ENCODE measurements at places on chromosomes 4 and X. TPM values are rescaled to one million over a fixed set of nuclear protein-coding genes. Genes with fewer than 3 reads are reported as not detected.

- H3K4me1 ChIP-seq: peaks cover 12% of the 10 kb centered on the region
- no peak overlapping the region for H3K4me3 ChIP-seq
- H3K27ac ChIP-seq: no peak overlapping the region
- no peak for DNase-seq
- H3K36me3 ChIP-seq: no peaks in the 10 kb centered on the region
Observed at GRCh38 chrX:10582215-10582733, 38.1 kb downstream of the MID1 start.

GRCh38 chrX:108332281-108332680, 105.9 kb downstream of the COL4A6 start:
- no peak for DNase-seq
- no peak overlapping the region for H3K4me3 ChIP-seq
- no peaks in the 10 kb centered on the region for H3K36me3 ChIP-seq
- H3K27me3 ChIP-seq: no peaks in the 10 kb centered on the region
- H3K27ac ChIP-seq: no peak overlapping the region

DNA sequence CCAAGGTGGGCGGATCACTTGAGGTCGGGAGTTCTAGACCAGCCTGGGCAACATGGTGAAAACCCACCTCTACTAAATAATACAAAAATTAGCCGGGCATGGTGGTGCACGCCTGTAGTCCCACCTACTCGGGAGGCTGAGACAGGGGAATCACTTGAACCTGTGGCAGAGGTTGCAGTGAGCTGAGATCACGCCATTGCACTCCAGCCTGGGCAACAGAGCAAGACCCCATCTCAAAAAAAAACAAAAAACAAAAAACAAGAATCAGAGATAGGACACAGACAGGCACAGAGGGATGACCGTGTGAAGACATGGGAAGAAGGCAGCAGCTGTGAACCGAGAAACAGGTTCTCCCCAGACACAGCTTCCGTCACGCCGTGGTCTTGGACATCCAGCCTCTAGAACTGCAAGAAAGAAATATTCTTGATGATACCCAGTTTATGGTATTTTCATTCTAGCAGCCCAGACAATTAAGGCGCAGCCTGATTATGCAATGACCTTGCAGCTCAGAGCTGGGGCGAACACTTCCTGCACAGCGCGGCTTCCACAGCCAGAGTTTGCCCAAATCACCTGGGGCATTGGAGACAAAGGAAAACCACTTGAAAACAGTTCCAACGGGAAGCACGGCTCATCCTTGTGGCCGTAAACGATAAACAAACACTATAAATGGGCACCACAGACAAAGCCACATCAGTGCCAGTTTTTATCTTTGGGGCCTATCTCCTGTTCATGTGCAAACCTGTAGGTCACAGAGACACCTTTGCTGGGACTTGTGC, 4.2 kb upstream of the ARSD start:
- no peaks in the 10 kb centered on the region for H3K27me3 ChIP-seq
- no peak for DNase-seq
- H3K27ac ChIP-seq: no peak overlapping the region
- peaks cover 8% of the 10 kb centered on the region for H3K4me1 ChIP-seq
- H3K36me3 ChIP-seq: no peaks in the 10 kb centered on the region
- no peak overlapping the region for H3K4me3 ChIP-seq

PDE6B gene
- 3.4 TPM for polyA plus RNA-seq

UGT2A2 gene
- polyA plus RNA-seq: not detected

DNA sequence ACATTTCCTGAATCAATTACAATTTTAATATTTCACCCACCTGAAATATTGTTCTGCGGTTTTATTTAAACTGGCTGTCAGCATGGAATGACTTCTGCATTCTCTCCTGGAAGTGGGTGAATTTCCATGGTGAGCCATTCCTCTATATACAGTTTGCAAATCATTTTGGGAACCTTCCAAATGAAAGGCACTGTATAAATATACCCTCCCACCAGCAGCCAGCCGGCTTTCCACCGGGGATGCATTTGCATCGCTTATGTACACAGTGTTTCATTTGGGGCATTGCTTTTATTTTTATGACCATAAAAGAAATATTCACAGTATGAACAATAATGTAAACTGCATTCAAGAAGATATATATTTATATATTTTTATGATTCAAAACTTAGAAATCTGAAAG, 4.7 kb upstream of the IL1RAPL1 start:
- no peak for DNase-seq
- H3K36me3 ChIP-seq: no peaks in the 10 kb centered on the region
- no peak overlapping the region for H3K4me3 ChIP-seq
- H3K4me1 ChIP-seq: peaks cover 27% of the 10 kb centered on the region
- no peak overlapping the region for H3K27ac ChIP-seq

NSD2 gene
- polyA plus RNA-seq: 33.5 TPM

CTAG1A gene
- polyA plus RNA-seq: not detected

- H3K27ac ChIP-seq: no peak overlapping the region
- no peaks in the 10 kb centered on the region for H3K4me1 ChIP-seq
- no peaks in the 10 kb centered on the region for H3K27me3 ChIP-seq
- H3K4me3 ChIP-seq: no peak overlapping the region
- H3K36me3 ChIP-seq: no peaks in the 10 kb centered on the region
- no peak for DNase-seq
Observed at GRCh38 chr4:61446941-61447340, 246.8 kb downstream of the ADGRL3 start.

CENPC gene
- polyA plus RNA-seq: 15.9 TPM

DNA sequence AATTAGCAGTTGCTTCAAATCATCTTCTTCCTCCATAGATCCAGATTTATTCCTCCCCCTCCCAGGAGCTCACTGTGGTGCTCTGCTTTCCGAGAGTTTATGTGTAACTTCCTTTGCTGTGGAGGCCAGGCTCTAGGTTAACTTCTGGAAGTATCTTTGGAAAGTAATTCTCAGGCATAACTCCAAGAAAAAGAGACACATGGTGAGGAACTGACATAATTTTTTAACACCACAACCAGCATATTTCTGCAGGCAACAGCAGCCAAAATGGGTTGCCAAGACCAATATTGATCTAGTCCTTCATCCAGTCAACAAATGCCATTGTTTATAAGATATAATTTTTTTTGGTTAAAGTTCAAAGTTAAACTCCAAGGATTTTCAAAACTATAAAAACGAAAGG, 114.5 kb upstream of the RBPJ start:
- H3K27ac ChIP-seq: no peak overlapping the region
- no peaks in the 10 kb centered on the region for H3K36me3 ChIP-seq
- peaks cover 14% of the 10 kb centered on the region for H3K4me1 ChIP-seq
- H3K27me3 ChIP-seq: no peaks in the 10 kb centered on the region
- no peak overlapping the region for H3K4me3 ChIP-seq

DNA sequence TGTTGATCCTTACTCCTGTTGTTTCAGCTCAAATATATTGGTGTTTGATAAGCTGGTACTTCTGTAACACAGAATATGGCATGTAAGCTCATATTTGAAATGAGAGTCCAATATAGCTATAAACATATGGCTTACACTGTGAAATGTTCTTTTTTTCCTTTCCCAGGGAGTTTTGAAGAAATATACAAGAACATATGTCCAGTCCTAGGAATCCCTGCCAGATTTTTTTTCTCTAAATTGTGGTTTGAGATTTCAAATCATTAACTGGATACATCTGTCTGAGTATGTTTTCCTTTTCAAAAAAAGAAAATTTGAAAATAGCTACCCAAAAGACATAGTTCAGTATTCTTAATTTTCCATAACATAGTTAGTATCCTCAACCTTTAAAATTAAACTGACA, 60.2 kb downstream of the HMGB2 start:
- 0 out of 2 replicates have a peak, but pooled peaks cover 12% of the 10 kb centered on the region for H3K4me1 ChIP-seq
- H3K4me3 ChIP-seq: no peak overlapping the region

RPL34 gene
- 2,904 TPM for polyA plus RNA-seq

DNA sequence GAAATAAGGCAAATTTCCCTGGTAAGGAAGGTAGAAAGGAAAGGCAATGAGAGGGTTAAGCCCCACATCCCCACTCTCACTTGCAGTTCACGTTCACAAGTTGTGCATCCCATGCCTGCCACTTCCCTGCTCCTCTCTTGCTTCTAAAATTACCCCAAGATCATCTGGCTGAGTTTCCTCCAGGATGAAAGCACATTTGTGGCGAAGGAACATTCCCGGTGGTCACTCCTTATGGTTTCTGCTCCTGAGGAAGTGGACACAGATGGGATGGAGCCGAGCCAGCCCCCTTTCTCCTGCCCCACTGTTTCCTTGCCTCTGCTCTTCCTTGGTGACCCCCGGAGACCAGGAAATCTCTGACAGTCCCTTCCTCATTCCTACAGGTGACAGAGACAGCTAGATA, 37.5 kb downstream of the SPINK2 start:
- DNase-seq: no peak
- H3K4me1 ChIP-seq: no peaks in the 10 kb centered on the region
- no peaks in the 10 kb centered on the region for H3K27me3 ChIP-seq
- no peaks in the 10 kb centered on the region for H3K36me3 ChIP-seq
- no peak overlapping the region for H3K27ac ChIP-seq

DNA sequence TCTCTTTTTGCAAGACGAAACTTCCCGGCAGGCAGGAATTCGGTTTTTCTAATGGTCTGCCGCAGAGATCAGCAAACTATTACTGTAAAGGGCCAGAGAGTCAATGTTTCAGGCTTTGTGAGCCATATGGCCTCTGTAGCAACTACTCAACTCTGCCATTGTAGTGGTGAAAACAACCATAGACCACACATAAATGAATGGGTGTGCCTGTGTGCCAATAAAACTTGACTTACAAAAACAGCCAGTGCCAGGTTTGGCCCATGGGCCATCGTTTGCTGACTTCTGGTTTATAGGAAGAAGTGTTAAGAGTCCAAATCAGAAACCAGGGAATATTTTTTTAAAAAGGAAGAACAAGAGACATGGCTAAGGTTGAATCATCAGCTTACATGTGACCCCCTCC, 163.0 kb downstream of the SH3KBP1 start:
- H3K4me3 ChIP-seq: no peak overlapping the region
- no peaks in the 10 kb centered on the region for H3K36me3 ChIP-seq
- no peak for DNase-seq
- no peaks in the 10 kb centered on the region for H3K27me3 ChIP-seq
- no peak overlapping the region for H3K27ac ChIP-seq

- peak overlapping the region; percentile 67 for H3K27ac ChIP-seq
- no peaks in the 10 kb centered on the region for H3K27me3 ChIP-seq
- no peak overlapping the region for H3K4me3 ChIP-seq
- peaks cover 14% of the 10 kb centered on the region for H3K4me1 ChIP-seq
Observed at GRCh38 chr4:88320224-88320779, 35.9 kb upstream of the PPM1K start.

PCDH11X gene
- polyA plus RNA-seq: 10.8 TPM

DNA sequence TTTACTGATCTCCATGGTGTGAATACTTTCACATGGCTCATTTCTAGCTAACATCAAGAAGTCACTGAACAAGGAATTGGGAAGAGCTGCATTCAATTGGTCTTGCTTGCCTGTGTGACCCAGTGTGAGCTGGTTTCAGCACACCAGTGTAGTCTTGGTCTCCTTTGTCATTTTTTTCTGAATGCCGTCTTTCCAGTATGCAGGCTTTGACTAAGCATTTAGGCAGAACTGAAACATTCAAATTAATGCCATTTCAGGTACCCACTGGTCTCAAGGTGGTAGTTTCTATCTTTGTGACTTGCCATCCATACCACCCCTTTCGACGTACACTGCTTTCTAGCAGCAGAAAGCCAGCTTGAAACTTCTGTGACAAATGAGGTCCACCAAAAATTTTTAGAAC, 550.5 kb upstream of the BOD1L1 start:
- no peak overlapping the region for H3K4me3 ChIP-seq
- H3K27ac ChIP-seq: peak overlapping the region; percentile 18
- H3K27me3 ChIP-seq: no peaks in the 10 kb centered on the region
- peaks cover 55% of the 10 kb centered on the region for H3K4me1 ChIP-seq
- no peaks in the 10 kb centered on the region for H3K36me3 ChIP-seq
- DNase-seq: no peak

- H3K27me3 ChIP-seq: no peaks in the 10 kb centered on the region
- H3K4me1 ChIP-seq: no peaks in the 10 kb centered on the region
Observed at GRCh38 chr4:121900132-121900983, 30.1 kb upstream of the BBS7 start.

DNA sequence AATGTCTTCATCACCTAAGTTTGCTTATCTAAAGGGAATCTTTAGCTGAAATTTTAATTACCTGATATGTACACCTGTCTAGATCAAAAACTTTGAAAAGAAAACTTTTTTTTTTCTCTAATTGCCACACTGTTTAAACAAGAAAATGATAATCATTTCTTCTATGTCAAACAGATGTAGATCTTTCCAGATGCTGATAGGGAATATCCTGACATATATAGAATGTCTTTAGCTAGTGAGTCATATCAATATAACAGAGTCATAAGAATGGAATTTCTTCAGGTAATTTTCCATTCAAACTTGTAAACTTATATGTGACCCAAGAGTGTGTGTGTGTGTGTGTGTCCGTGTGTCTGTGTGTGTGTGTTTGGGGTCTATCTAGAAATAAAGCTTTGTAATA, 271.9 kb downstream of the GPM6A start:
- no peaks in the 10 kb centered on the region for H3K4me1 ChIP-seq
- no peaks in the 10 kb centered on the region for H3K36me3 ChIP-seq
- H3K27ac ChIP-seq: no peak overlapping the region
- H3K27me3 ChIP-seq: no peaks in the 10 kb centered on the region

GRCh38 chrX:9133426-9133825, 99.5 kb upstream of the FAM9B start:
- no peaks in the 10 kb centered on the region for H3K27me3 ChIP-seq
- no peak overlapping the region for H3K4me3 ChIP-seq
- DNase-seq: no peak
- no peak overlapping the region for H3K27ac ChIP-seq
- H3K4me1 ChIP-seq: no peaks in the 10 kb centered on the region

DNA sequence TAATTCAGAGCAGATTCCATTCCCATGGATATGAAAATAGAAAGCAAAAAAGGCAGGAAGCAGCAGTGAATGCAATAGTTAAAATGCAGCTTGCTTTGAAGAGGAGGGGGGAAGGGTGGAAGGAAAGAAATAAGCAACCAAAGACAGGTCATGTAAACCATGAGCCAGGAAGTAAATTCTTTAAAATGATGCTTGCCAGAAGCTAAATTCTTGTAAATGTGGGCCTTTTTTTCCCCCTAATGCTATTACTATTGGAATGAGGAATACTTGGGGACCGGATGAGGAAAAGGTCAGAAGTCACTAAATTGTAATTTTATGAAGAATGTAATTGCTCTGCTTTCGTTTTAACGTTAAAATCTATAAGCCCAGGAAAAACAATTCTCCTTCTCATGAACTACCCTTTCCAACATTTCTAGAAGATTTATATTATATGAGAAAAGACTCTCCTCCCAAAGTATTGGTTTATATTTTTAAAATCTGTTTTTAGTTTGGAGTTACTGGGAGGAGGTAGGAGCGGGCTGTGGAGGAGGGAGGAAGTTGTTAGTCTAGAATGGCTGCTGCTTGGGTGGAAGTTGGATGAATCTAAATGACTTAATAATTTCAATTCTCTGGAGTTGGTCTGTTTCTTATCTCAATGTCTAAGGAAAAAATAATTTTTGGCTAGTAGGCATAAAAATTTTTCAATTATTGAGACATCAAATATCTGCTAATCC, 77.6 kb upstream of the PCDH18 start:
- no peaks in the 10 kb centered on the region for H3K36me3 ChIP-seq
- DNase-seq: peak; percentile 34
- H3K4me3 ChIP-seq: no peak overlapping the region
- no peaks in the 10 kb centered on the region for H3K27me3 ChIP-seq
- H3K27ac ChIP-seq: peak overlapping the region; percentile 76

GRCh38 chr4:106201373-106201772, 114.6 kb downstream of the TBCK start:
- no peaks in the 10 kb centered on the region for H3K27me3 ChIP-seq
- H3K27ac ChIP-seq: no peak overlapping the region
- H3K4me1 ChIP-seq: no peaks in the 10 kb centered on the region
- H3K4me3 ChIP-seq: no peak overlapping the region

GRCh38 chr4:53479736-53480525, 102.5 kb downstream of the FIP1L1 start:
- no peak for DNase-seq
- H3K27ac ChIP-seq: no peak overlapping the region
- H3K4me1 ChIP-seq: peaks cover 58% of the 10 kb centered on the region

Measured in GM23338 (cell line).